Activated gamma-delta T cell treated with Interleukin-2 at 50 U/mL for 16 hours (primary cell): ENCODE measurements at places on chromosomes 3 and 15.

DNA sequence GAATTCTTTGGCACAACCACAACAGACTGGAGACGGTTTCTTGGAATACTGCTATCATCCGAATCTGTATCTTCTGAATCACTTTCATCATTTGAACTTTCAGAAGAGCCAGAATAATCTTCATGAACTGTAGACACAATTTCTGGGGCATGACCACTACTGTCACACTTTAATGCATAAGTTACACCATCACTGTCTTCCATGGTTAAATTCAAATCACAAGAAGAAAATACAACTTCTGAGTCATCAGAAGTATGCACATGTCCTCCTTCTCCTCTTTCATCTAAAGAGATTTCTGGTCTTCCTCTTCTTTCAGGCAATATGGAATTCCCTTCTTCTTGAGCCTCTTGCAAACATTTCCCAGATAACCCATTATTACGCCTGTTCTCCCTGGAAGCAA lies 42.5 kb downstream of the SETD2 start:
- DNase-seq, result no peak

DNA sequence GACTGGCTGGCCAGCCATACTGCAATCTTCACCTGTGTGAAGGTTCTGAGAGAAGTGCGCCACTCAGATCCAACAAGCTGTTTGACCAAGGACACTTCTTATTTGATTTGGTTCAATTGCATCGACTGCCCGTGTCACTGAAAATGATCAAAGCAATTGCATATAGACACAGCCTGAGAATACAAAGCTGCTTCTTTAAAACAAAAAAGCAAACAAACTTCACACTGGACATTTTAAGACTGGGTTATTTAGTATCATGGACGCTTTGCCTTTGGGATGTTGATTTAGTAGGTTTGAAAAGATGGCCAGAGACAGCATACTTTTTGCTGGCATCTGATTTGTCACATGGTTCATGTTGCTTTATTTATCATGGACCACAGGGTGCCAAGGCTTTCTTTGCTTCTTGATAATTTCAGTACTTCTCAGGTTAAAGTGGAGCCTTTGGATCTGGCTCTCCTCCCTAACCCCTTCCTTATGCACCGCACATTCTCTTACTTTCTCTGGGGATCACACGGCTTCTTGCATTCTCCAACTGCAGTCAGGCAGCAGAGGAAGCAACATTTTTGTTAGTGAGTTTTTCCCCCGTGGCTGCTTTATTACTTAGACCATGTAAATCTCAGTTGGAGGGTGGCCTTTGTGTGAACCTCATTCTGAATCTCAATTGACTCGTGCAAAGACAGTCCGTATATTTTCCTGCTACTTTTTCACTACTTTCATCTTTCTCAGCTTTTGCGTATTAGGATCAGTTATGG lies 151.0 kb downstream of the CD47 start:
- DNase-seq, result no peak

DNA sequence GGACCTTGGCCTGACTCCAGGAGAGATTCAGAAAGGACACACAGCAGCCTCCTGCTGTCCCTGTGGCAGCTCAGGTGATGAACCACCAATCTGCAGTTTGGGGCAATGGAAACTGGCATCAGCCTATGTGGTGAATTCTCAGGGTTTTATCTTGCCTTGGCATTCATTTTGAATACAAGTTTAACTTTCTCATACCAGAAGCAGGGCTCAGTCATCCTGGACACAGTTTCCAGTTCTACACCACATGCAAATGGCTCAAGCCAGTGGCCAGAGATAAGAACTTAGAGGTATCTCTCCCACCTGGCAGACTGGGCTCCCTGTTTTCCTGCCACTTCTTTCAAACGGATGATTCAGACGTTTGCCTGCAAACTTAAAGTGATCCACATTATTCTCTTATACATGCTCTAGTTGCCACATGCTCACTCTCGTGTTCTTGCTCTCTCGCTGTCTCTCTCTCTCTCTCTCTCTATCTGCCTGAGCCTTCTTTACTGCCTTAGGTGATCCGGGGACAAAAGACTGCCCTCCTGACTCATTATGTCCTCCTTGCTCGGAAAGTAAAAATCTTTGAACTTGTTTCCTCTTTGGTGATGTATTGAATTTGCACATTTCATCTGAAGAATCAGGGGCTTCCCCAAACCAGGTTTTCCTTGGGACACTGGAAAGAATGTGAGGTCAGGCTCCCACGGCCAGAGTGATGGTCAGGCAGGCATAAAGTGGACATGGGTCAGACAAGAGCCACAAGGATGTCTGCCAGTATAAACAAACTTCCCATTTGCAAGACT lies 99.6 kb upstream of the STT3B start:
- DNase-seq, result no peak

GRCh38 chr3:23152989-23153388 lies 50.1 kb upstream of the UBE2E2 start:
- no peak for DNase-seq

DNA sequence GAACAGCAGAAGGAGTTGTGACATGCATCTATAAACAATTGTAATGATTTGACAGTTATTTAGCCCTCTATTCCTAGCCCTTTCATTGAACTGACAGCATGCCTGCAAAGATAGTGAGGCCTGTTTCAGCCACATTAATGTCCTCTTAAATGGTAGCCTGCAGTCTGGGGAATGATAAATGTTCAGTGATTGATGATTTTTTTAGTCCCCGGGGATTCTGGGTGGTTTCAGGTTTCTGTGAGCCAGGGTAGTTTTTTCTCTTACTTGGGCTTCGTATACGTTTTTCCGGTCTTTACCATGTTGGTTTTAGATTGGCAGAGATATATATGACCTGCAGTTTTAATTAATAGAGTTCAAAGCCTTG lies 172.0 kb downstream of the TCF12 start:
- DNase-seq, result no peak

DNA sequence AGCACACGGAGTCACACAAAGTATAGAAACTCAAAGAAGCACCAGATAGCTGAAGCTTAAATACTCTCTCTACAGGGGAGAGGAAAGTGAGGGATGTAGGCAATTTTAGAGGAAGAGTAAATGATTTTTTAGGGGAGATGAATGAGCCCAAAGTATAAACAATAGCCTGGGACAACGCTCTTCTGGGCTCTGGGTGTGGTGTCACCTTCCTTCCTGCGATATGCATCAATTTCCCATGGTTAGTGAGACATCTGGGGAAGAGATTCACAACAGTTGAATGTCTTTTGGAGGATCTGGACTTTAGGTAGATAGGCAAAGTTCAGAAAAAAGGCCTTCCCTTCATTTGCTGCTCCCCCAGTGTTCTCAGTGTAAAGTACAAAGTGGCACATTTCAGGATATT lies 125.2 kb downstream of the EFHB start:
- DNase-seq, result no peak

GRCh38 chr3:5442106-5442785 lies 254.7 kb downstream of the EDEM1 start:
- DNase-seq, result no peak
